ENCODE measurements at places on chromosomes 7 and 10. TPM values are rescaled to one million over a fixed set of nuclear protein-coding genes. Genes with fewer than 3 reads are reported as not detected.

TMEM225B gene
- not detected for total RNA-seq

NPFFR1 gene
- total RNA-seq: 0.08 TPM

DHX32 gene
- 21.6 TPM for total RNA-seq

DNA sequence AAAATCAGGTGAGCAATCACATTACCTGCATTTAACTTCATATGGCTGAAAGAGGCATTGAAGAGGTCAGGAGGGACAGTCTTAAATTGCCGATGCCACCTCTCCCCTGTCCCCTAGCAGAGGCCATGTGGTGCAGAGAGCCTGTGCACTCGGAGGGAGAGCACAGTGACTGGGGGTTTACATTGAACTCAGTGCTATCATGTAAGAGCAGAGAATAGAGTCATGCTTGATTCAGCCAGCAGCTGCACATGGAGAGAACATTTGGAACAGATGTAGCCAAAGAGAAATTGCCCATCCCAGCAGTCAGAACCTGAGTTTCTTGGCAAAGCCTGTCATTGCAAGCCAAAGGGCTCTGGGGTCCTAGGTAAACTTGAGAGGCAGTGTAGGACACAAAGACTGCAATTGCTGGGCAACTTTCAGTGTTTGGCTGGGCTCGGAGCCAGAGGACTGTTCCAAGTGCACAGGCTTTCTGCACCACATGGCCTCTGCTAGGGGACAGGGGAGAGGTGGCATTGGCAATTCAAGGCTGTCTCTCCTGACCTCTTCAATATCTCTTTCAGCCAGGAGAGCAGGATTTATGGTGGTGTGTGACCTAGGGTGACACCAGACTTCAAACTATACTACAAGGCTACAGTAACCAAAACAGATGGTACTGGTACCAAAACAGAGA, 267.1 kb downstream of the REEP3 start:
- DNase-seq: no peak

GRCh38 chr7:48089046-48090003, at the start of gene UPP1:
UPP1 (plus strand) TSS chr7:48089265; CDS start chr7:48094784, 5,519 bp downstream.
- peak; percentile 95 for DNase-seq

GRCh38 chr7:111103678-111104274, 12.8 kb downstream of the LRRN3 start:
- no peak for DNase-seq

- DNase-seq: no peak
Measured at GRCh38 chr7:111588065-111588433, 25.8 kb upstream of the IMMP2L start.

DNA sequence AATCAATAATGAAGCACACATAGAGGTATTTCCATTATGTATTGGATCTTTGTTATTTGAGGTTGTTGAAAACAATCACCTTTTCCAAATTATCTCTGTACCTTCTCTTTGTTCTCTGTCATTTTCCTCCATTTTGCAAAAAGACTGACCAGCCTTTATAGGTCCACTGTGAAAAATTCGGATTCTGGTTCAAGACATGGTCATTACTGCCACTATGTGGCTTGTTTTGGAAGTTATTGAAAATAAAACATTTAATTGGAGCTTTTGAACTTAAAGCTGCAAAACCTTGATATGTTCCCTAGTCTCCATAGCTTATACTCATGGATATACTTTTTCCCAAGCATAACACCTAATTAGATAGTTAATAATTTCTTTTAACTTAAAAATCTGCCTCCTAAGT, 1094.4 kb downstream of the NRG3 start:
- DNase-seq: peak; percentile 36

DNA sequence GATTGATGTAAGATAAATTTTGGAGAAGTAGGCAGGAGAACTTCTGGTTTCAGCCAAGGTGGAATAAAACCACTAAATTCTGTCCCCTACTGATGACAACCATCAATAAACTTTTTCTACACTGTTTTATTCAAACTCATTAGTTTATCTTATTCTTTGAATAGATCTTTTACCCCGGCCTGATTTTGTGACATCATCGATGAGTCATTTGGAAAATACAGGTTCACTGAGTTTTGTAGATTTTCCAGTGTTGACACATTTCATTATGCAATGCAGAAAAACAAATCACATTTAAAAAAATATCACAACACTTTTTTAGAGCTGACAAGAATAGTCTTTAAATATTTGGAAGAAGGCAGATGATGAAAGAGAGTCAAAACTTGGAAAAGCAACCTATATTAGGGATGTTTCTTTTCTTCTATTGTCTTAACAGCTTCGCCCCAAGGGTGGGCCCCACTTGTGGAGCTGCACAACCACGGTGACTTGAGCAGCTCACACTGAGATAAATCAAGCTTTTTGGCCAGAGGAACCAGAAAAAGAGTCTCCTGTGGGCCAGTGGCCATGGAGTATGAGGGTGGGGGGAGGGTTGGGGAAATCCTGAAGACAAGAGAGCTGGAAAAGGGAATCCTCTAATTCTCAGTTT, 112.8 kb downstream of the PTEN start:
- DNase-seq: no peak

DNA sequence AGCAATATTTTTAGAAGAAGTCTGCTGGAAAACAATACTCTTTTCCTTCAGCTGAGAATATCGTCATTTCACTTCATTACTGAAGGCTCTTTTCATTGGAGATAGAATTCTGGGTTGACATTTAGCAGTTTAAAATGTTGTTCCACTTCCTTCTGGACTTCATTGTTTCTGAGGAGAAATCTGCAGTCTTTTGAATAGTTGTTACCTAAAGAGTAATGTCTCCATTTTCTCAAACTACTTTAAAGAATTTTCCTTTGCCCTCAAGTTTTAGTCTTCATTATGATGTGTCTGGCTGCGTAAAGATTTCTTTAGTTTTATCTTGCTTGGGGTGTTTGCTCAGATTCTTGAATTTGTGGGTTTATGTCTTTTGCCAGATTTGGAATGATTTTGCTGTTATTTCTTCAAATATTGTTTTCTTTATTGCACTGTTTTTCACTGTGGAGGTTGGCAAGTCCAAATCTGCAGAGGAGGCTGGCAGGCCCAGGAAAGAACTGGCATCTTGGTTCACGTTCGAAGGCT, 136.3 kb downstream of the DNAJB6 start:
- no peak for DNase-seq

DNA sequence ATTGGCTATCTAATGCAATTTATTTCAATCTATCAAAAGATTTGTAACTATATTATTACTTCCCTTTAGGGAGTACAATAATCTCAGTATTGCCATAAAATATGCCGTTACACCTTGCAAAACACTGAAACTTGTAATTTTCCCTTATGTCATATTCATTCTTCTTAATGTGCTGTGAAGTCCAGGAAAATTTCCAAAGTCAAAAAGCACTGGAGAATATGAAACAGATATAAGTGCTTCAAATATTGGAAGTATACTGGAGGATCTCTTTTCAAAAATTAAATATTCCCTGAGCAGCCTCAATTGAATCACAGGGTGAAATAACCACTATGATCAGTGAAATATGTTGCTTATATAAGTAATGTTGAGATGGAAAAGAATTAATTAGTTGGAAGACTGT, 356.0 kb downstream of the PPP1R3A start:
- DNase-seq: no peak

GRCh38 chr7:151058781-151059366, 515 bp upstream of the SLC4A2 start:
- DNase-seq: no peak

DNA sequence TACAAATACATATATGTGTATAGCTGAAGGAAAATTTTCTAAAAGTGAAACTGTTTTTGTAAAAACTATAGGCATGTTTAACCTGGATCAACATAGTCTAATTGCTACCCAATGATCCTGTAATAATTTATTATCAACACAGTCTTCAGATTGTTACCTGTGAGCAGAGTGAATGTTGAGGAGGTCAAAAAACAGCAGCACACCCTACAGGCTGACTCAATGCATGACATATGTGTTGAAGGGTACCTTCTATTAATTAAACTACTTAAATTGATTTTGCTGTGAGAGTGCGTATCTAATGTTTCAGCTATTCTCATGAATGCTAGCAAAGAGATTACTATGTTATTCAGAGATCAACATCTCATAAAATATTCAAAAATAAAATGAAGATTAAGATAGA, 411.4 kb downstream of the TNS3 start:
- DNase-seq: peak; percentile 31

DNA sequence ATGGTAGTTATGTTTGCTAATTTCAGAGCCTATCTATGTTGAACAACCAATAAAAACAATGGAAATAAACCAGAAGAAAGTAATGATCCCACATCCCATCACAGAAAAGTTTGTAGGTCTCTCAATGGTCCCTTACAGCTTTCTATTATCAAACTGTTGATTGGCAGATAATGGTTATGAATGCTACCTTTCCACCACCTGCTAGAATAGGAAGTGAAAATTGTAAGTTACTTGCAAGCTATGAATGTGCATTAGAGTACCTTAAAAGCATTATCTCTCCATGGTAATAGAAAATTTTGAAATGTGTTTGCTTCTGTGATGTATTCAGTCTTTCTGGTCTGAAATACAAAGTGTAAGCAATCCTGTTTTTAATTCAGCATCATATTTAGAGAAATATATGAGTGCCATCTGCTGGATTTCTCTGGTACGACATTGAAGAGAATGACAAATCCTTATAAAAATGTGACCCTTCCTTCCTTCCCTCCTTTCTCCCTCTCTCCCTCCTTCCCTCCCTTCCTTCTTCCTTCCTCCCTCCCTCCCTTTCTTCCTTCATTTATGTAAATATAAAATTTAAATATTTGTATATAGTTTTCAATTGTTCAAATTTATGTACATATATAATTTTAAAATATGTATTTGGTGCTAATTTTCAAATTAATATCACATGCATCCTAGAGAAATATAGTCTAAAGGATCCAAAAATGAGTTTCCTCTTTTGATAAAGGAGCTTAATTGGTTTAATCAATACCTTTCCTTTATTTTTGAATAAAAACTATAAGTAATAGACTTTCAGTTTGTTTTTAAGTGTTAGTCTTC, 41.4 kb upstream of the PNLIPRP3 start:
- DNase-seq: peak; percentile 82
